NCI-H510A (cell line): ENCODE measurements at places on chromosomes 1 and 21.

- no peak for DNase-seq
Observed at GRCh38 chr21:29481641-29482040, 182.9 kb downstream of the BACH1 start.

- no peak for DNase-seq
Observed at GRCh38 chr1:11514366-11514765, 35.4 kb downstream of the DISP3 start.

- no peak for DNase-seq
Observed at GRCh38 chr1:203153989-203154821, 21.4 kb downstream of the MYBPH start.

DNA sequence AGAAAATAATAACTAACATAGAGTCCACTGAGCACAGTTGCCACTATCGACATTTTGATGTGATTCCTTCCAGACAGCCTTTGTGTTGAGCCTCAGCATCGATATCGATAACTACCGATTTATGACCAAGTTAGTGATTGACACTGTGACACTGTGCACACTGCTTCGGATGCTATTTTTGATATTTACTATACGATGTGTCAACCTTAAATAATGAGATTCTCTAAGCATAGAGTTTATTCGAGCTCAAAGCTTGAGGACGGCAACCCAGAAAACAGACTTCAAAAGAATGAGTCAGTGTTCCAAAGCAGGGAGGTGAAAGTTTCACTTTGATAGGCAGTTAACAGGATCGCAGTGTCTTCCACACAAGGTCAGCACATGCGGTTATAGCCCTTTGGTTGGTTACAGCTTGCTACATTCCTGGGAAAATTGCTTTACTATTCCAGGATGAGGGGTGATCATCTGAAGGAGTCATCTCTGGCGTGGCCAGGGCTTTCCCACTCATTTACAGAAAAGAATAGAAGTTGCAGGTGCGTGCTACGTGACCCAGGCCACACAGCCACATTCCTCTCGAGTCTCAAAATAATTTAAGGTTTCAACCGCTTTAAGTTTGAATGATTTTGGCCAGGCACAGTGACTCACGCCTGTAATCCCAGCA, 53.6 kb upstream of the EFHD2 start:
- DNase-seq, result no peak

GRCh38 chr1:55326496-55327243, 111.5 kb upstream of the USP24 start:
- no peak for DNase-seq
